NCI-H1436 treated with DMSO at 0.1 percent for 48 hours (cell line): ENCODE measurements at places on chromosomes 2 and 18.

- no peak for DNase-seq
Measured at GRCh38 chr2:127069003-127069402, 38.0 kb downstream of the BIN1 start.

GRCh38 chr2:46319711-46320110 lies 22.5 kb downstream of the EPAS1 start:
- no peak for DNase-seq

GRCh38 chr18:10499230-10499629 lies 26.6 kb upstream of the NAPG start:
- no peak for DNase-seq

DNA sequence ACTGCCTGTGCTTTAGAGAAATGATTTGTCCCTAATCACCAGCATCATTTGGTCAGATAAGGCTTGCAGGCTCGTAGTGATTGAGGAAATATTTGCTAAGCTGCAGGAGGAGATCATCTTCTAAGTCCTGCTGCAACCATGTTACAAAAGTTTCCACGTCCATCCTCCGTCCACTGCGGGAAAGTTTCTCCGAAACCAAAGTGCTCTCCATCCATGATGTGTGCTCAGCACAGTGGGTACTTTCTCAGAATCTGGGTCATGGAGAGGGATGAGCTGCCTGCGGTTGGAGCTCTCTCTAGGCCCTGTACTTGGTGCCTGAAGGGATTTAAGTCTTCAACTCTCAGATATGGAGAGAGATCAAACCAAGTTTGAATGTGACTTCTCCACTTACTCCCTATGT lies 39.3 kb downstream of the IL1RL2 start:
- no peak for DNase-seq

GRCh38 chr2:30511122-30512083 lies 64.4 kb downstream of the LCLAT1 start:
- no peak for DNase-seq
